Activated T-cell treated with anti-CD3 and anti-CD28 coated beads for 1 hour (primary cell): ENCODE measurements at places on chromosomes 6 and 20.

DNA sequence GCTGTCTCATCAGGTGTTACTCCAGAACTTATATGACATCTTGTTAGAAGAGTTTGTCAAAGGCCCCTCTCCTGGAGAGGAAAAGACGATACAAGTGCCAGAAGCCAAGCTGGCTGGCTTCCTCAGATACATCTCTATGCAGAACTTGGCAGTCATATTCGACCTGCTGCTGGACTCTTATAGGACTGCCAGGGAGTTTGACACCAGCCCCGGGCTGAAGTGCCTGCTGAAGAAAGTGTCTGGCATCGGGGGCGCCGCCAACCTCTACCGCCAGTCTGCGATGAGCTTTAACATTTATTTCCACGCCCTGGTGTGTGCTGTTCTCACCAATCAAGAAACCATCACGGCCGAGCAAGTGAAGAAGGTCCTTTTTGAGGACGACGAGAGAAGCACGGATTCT is 43.7 kb upstream of the SMIM28 start:
- DNase-seq, result no peak

DNA sequence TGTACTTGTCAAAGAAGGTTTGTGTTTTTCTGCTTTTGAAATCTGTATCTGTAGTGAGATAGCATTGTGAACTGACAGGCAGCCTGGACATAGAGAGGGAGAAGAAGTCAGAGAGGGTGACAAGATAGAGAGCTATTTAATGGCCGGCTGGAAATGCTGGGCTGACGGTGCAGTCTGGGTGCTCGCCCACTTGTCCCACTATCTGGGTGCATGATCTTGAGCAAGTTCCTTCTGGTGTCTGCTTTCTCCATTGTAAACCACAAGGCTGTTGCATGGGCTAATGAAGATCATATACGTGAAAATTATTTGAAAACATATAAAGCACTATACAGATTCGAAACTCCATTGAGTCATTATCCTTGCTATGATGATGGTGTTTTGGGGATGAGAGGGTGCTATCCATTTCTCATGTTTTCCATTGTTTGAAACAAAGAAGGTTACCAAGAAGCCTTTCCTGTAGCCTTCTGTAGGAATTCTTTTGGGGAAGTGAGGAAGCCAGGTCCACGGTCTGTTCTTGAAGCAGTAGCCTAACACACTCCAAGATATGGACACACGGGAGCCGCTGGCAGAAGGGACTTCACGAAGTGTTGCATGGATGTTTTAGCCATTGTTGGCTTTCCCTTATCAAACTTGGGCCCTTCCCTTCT is 18.4 kb downstream of the CD83 start:
- no peak for DNase-seq

GRCh38 chr20:39103732-39104131 is 141.6 kb downstream of the DHX35 start:
- DNase-seq, result no peak

- no peak for DNase-seq
These were observed 85.3 kb downstream of the CD164 start for GRCh38 chr6:109296971-109297372.

GRCh38 chr20:53296025-53296424 is 297.6 kb downstream of the ZNF217 start:
- DNase-seq, result no peak

- no peak for DNase-seq
These were observed 40.3 kb upstream of the RALGAPA2 start for GRCh38 chr20:20752712-20753111.

- peak; percentile 71 for DNase-seq
These were observed 44.9 kb upstream of the ID1 start for GRCh38 chr20:31560094-31560745.

DNA sequence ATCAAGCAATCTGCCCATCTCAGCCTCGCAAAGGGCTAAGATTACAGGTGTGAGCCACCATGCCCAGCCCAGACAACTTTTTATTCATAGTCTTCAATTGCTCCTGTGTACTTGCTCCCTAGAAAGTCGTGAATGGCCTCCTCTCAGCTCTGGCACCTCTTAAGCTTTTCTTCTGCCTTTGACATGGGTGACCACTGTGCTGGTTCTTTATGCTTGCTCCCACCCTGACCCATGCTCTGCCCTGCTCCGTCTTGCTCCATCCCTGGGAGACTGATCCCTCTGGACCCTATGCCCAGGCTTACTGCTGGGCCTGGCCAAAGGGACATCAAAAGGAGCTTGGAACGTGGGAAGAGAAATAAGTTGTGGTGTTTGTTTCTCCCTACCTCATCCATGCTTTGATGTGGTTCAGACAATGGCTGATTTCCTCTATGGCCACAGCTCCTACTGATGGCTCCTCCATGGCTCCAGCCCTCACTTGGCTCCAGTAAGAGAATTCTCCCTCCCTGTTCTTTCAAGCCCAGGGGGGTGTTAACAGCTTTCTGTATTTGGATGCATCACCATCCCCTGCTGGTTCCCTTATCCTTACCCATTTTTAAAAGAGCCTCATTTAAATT is 7.7 kb upstream of the TREM2 start:
- DNase-seq, result no peak

DNA sequence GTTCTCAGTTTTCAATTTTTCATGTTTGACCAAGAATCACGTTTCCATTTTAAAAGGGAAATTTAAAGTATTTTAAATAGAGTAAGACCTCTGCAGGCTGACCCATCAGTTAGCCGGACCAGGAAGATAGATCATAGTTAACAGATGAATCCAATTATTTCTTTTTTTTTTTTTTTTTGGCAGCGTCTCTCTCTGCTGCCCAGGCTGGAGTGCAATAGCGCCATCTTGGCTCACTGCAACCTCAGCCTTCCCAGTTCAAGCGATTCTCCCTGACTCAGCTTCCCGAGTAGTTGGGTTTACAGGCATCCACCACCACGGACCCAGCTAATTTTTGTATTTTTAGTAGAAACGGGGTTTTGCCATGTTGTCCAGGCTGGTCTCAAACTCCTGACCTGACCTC is 256.7 kb upstream of the CNR1 start:
- DNase-seq, result no peak

- DNase-seq, result no peak
These were observed 70.9 kb downstream of the DHX35 start for GRCh38 chr20:39032997-39033396.

DNA sequence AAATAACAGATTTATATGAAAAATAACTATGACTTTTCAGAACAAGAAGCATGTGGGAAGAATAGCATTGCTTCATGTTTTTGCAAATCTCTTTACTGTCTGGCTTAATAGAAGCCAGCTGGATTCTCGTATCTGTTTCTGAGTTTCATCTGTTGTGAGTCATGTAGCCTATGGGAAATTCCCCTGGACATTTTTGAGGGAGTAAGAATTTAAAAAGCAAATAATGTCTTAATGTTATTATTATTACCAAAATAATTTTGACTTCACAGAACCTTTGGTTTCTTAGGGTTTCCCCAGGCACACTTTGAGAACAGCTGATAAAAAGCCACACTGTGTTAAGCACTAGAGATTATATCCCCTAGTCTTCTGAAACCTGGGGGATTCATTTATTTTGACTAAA is 75.8 kb downstream of the SYCP2L start:
- no peak for DNase-seq

- no peak for DNase-seq
These were observed 71.1 kb upstream of the RUNX2 start for GRCh38 chr6:45256697-45257695.
